ENCODE measurements at places on chromosomes 16 and 17.
A peak's percentile ranks its signal among the peaks of the same experiment; 100 is the strongest.

DNA sequence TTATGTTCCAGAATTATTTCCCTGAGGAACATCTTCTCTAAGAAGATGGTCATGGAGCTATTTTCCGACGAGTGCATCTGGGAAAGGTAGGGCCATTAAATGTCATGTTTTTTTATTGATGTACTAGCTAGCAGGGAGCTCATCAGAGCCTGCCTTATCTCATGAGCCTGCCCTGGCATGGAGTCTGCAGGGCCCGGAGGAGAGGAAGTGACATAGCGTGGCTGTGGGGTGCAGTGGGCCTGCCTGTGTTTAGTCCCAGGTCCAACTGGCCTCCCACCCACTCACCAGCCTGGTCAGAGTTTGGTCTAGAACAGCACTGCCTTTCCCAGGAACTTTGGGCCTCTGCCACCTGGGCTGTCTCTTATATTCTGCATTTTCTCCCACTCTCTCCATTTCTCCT lies 389.8 kb downstream of the SNX29 start:
- no peak for DNase-seq

- DNase-seq, result peak; percentile 84
These were observed 14.3 kb upstream of the NUBP1 start for GRCh38 chr16:10729104-10730048.

DNA sequence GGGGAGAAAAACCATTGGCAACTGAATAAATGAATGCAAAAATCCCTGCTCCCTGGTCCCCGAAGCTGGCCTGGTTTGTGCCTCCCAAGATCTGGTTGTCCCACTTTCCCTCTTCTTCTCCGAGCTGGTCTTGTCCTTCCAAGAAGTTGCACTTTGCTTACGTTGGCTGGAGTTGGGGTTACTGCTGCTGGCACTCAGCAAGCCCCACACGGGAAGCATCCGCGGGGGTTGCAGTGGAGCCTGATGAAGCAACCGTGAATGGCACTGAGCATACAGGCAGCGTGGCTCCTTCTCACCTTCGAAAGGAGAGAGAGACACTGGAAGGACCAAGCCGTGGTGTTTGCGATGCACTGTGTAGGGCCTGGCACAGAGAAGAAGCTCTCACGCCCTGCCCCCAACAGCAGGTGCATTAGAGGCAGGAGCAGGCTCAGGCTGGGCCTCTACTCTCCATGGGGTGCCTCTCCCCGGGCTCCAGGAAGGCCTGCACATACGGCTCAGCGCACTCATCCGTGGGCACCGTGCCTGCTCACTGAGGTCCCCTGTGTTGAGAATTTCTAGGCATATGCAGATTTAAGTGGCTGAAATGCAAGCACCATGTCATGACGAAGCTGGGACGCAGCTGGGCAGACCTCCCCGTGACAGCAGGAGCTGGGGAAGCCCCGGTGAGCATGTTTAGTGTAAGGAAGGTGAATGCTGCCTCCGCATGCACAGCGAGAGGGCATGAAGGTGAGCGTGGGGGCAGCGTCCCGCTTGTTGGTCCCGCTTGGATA lies 12.1 kb downstream of the CA5A start:
- no peak for DNase-seq

- DNase-seq, result no peak
These were observed 19.5 kb upstream of the SLC5A10 start for GRCh38 chr17:18932360-18933055.

DNA sequence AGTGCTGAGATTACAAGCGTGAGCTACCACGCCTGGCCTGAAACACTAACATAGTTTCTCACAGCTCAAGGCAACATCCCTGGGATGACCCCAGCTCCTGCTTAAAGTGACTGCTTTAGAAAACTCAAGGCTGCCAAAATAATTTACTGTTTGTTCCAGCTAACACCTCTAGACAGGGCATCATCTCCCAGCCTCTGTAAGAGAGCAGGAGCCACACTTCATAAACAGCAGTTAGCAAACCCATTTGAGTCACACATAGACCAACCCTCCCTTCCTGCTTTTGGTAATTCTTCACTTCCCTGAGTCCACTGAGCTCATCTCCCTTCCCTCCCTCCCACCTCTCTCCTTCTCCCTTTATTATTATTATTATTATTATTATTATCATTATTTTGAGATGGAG lies 201.3 kb downstream of the XYLT1 start:
- no peak for DNase-seq

DNA sequence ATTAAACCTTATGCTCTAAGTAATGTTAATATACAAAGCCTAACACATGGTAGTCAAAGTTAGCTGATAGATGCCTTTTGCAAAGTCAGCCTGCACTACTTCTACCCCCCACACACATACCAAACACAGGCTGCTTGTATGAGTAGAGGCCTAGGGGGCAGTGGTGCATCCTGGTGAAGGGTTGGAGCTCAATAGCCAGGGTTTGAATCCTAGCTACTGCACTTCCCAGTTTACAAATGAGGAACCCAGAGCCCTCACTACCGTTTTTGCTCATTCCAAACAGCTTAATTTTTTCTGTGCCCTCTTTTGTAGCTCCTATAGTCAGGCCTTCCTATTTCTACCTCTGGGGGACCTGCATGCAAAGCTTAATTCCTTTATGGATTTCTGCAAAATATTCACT lies 18.9 kb upstream of the HYDIN start:
- DNase-seq, result no peak

- no peak for DNase-seq
These were observed 51.8 kb upstream of the IL34 start for GRCh38 chr16:70594569-70594968.

GRCh38 chr17:81083125-81083765 lies 48.3 kb downstream of the BAIAP2 start:
- no peak for DNase-seq

- no peak for DNase-seq
These were observed 7.5 kb downstream of the MARCHF10 start for GRCh38 chr17:62800585-62800984.

Measured in myocyte (in vitro differentiated cells).